AG10803 (cell line): ENCODE measurements at places on chromosomes 2 and 18.

GRCh38 chr2:119713819-119714490 is 35.0 kb downstream of the TMEM177 start:
- no peak for DNase-seq

DNA sequence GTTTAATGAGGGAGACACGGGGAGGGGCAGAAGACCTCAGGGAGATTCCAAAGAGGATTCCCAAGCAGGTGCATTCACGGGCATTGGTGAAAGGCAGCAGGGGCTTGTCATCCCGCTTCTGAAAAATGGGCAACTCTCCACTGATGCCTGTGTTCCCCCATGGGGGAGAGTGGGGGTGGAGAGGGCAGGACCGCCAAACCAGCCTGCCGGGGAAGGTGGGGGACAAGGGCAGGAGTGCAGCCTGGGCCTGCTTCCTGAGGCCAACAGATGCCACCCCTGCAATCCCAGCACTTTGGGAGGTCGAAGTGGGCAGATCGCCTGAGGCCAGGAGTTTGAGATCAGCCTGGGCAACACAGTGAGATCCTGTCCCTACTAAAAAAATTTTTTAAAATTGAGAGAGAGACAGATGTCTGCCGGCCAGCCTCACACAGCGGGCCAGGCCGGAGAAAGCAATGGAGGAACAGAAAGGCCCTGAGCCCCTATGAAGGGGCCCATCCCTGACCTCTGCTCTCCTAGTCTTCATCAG is 44.8 kb upstream of the UBE2F start:
- no peak for DNase-seq

- no peak for DNase-seq
These were observed 63.7 kb upstream of the FANCL start for GRCh38 chr2:58304843-58305242.

- DNase-seq = peak; percentile 60
These were observed 73.6 kb downstream of the CD226 start for GRCh38 chr18:69874058-69874457.

GRCh38 chr2:220891405-220891804 is 680.7 kb downstream of the EPHA4 start:
- peak; percentile 46 for DNase-seq

- DNase-seq = no peak
These were observed 64.1 kb downstream of the NRP2 start for GRCh38 chr2:205746420-205746785.

- DNase-seq = no peak
These were observed 22.1 kb downstream of the CHCHD5 start for GRCh38 chr2:112606547-112606946.

DNA sequence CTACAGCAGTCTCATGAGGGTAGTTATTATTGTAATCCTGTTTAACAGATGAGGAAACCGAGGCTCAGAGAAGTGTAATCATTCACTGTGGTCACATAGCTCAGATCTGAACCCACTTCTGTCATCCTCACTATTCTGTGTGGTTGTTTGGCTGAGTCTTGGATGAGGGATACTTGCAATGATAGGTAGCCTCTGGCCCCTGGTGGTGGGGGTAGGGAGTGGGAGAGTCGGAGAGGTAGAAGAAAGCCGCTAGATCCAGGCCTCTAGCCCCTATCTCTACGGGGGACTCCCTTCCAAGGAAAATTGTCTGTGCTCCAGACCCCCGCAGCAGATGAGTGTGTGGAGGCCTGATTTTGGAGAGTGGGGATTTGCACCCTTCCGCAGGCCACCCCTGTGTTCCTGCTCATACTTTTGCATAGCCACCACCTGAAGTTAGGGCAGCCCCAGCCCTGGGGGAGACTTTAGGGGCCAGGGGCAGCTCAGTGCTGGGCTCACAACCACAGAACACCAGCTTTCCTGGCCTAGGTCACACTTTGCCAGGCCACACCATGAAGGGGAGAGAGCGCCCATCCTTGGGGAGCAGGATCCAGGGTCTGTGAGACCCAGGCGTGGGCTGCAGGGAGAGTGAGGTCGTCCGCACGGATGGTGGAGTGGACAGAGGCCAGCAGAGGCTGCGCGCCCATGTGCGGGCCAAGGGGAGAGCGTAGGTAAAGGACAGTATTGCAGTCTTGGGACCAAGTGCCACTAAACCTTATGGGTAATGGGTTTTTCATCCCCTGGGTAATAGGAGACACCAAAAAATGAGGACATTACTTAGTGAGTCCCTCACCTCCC is 148.2 kb downstream of the GLI2 start:
- DNase-seq = no peak

DNA sequence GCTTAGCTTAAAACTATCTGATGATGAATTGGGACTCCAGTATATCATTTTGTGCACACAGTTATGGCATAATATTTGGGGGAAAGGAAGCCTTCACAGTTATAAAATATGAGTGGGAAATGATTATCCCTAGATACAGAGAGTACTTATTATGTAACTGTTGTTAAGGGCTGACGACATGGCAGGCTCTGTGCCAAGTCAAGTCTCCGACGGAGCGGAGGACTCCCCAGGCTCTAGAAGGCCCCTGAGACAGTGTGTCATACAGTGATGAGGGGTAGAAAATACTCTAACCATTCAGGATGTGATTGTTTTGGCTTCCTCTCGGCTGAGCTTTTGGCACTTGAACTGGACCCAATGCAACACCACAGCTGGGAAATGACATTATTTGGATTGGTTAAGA is 211.8 kb downstream of the SLC8A1 start:
- DNase-seq = peak; percentile 98

DNA sequence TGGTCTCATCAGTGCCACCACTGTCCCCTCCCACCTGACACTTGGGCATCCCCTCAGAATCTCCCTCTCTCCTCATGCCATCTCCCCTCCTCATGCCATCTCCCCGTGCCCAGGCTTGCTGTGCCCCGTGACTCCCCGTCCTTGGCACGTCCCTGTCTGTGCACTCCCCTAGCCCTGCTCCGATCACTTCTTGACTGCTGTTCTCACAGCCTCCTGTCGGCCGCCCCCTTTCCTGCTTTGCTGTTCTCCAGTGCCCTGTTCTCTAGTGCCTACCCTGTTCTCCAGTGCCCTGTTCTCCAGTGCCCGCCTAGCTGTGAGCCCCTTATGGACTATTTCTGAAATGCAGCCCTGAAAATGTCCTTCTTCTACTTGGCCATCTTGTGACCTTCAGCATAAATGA is 253.8 kb downstream of the ALPK2 start:
- no peak for DNase-seq

DNA sequence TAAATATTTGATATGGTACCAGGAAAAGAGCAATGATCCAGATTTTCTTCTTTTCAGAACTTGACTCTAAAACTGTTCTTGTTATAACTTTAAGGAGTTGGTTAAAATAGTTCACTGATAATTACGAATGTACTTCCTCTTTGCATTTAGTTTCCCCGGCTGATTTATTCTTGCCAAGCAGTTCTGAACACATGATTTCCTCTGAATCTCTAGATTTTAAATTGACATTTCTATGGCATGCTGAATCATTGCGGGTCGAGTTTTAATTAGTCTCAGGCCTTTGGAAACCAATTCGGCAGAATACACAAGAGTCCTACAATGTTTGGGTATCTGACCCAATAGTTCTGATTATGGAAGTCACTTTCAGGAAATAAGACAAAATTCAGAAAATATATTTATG is 37.3 kb upstream of the DNAH7 start:
- peak; percentile 17 for DNase-seq

GRCh38 chr2:156005999-156006712 is 326.4 kb downstream of the NR4A2 start:
- DNase-seq = no peak

DNA sequence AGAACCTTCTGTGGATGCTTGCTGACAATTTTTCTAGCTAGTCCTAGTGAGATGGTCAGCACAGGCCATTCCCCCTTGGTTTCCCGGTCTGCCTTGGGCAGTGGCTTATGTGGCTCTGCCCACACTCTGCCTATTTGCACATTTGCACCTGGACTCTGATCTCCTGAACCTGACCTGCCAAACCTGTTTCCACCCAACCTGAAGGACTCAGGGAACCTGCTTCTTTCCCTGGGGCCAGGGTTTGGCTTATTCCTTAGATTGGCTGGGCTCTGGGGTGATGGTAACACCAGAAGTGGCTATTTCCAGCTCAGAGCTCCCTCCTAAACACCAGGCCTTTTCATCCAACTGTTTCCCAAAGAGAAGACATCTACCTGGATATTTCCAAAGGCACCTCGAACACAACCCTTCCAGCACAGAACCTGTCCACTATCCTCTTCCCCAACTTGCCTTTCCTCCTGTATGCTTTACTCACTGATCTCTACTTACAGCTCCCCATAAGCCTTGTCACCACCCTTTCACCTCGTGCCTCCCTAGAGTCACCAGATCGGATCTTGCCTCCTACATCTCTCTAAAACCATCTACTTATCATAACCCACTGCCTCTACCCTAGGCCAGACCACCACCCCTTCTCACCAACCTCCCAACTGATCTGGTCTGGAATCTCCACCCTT is 5.8 kb upstream of the MTA3 start:
- no peak for DNase-seq
